ENCODE measurements at places on chromosomes 2 and 18.

DNA sequence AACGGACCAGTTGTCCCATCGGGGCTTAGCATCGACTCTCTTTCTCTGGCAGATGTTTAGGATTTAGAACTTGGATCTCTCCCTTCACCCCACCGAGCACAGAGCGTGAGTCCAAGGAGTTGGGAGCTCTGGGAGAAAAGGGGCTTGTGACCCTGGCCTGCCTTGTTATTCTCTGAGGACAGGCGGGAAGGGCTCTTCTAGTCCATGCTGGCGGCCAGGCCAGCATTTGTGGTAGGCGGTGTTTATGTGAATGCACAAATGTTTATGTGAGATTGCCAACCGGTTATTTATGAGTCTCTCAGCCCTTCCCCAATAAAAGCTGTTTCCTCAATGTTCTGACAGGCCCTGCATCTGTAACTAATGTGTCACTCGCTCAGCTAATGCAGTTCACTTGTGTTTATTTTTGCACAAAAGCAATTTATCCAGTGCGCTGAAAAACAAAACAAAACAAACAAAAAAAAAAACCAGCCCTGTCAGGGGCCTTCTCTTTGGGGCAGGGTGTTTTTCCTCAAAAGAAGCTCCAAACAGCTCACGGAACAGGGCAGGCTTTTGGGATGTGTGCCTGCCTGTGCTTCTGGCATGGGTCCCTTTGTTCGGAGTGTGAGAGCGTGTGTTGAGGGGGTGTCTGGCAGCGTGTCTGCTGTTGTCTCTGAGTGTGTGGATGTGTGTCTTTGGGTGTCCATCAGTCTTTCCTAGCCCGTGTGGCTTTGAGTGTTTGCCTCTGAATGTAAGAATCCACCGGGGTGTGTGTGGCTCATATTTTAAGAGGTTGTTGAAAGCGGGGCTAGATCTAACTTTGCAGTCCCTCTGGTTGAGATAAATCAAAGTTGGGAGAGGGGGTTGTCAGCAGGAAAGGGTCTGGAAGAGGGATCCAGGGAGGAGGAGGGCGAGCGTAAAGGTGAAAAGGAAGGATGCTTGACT lies 52.8 kb upstream of the HAAO start:
- no peak for DNase-seq

- DNase-seq, result no peak
Measured at GRCh38 chr2:56182420-56182819, 1.4 kb upstream of the CCDC85A start.

- DNase-seq, result no peak
Measured at GRCh38 chr2:85523062-85523902, 15.7 kb upstream of the MAT2A start.

DNA sequence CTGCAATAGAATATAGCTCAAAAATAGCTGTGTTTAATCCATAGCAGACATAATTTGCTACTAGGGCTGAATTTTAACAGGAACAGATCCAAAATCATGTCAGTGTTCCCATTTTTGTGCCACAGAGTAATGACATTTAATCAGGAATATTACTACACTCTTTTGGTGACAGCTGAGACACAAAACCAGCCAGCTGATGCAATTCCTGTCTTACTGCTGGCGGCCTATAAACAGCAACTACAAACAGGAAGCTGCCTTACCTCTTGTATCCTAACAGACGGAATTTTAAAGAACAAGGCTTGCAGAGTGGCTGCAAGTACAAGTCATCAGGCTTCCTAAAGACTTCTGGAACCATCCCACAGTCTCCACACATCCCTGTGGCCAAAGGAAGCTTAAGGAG lies 218.1 kb downstream of the ZNF521 start:
- no peak for DNase-seq

DNA sequence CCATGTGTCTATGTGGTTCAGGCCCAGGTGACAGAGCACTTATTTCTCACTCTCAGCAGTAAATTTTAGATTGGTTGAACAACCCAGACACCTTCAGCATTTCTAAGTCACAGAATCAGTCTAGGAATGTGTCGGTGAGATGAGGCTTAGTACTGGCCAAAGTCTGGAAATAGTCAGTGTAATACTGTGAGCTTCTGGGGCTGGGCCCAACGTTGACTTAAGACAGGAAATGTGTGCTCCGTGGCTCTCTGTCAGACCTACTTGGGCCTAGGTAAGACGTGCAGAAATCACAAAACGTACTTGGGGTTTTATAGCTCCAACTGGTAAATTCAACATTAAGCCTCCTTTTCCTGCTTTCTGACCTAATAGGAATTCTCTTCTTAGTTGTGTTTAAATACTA lies 160.3 kb upstream of the COL3A1 start:
- no peak for DNase-seq

DNA sequence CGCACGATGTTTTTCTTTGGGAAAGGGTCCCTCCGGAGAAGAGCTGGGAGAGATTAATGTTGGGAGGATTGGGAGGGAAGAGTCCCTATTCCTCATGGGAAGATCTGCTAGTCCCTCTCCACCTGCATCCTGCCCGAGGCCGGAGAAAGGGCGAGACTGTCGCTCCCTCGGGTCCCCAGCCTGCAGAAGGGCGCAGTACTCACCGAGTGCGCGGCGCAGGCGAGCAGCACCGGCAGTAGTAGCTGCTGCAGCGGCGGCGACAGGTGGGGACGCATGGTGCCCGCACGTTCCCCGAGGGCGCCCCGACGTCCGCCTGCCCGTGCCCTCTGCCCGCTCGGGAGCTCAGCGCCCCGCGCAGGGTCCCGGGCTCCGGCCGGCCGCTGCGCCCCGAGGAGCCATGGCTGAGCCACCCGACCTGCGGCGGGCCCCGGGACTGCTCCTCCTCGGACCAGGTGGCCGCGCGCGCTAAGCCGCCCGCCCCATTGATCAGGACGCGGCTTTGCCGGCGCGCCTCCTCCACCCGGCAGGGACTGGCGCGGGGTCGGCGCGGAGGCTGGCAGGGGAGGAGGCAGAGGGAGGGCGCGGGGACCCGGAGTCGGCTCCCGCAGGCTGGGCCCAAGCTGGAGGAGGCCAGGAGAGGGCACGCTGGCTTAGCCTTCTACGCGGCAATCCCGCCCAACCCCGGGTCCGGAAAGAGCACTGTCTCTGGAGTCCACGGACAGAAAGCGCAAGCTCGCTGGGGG lies at the start of gene SCTR:
TSS of gene SCTR (minus strand) at position 532 of the 743 bp plus-strand sequence. CDS start at position 275, 257 bp downstream.
- no peak for DNase-seq

GRCh38 chr2:101339266-101339880 lies 30.9 kb upstream of the RNF149 start:
- no peak for DNase-seq

- no peak for DNase-seq
Measured at GRCh38 chr2:446303-446874, 158.5 kb upstream of the ALKAL2 start.

DNA sequence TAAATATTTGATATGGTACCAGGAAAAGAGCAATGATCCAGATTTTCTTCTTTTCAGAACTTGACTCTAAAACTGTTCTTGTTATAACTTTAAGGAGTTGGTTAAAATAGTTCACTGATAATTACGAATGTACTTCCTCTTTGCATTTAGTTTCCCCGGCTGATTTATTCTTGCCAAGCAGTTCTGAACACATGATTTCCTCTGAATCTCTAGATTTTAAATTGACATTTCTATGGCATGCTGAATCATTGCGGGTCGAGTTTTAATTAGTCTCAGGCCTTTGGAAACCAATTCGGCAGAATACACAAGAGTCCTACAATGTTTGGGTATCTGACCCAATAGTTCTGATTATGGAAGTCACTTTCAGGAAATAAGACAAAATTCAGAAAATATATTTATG lies 37.3 kb upstream of the DNAH7 start:
- DNase-seq, result no peak

GRCh38 chr18:26271917-26272549 lies 45.8 kb downstream of the TAF4B start:
- DNase-seq, result no peak

GRCh38 chr2:58035352-58035751 lies 11.3 kb upstream of the VRK2 start:
- no peak for DNase-seq

GRCh38 chr2:85409845-85410583 lies at the start of gene CAPG:
Gene CAPG, minus strand, starts transcription at chr2:85410366. Its CDS starts 8,221 bp downstream, at chr2:85402145.
- DNase-seq, result peak; percentile 50

DNA sequence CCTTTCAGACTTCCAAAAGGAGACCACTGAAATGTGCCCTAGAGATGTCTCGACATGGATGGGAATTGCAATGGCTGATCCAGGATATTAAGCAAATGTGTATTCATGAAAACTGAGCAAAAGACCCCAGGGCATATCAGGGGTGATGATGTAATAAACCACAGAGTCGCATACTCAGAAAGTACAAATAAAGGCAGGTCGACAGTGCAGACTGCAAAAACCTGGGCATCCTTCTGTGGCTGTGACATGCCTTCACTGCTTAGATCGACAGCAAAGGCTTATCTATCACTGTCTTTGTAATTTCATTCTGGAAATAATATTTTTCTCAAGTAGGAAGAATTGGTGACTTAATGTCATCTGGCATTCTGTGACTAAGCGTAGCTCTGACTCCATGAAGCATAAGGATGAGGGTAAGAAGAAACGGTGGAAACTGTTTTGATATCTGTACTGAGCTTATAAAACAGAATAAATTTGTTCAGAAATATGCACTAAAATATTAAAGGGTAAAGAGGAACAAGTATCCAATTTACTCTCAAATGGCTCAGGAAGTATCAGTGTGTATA lies 115.6 kb upstream of the NRP2 start:
- no peak for DNase-seq

DNA sequence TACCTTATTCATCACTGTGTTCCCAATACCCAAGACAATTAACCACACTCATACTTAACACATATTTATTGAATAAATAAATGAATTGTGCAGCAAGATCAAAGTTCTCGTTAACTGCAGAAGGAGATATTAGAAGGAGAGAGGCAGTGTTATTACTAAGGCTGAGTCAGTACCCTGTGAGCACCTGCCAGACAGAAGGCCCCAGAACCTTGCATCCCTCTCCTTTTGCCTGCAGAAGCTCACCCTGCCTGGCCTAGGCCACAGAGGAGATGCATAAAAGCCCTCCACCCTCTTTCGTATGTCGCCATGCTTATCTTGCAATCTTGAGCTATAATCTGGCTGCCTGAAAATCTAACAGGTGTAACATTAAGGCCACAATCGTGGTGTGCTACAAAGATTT lies 20.5 kb upstream of the RNF149 start:
- no peak for DNase-seq

DNA sequence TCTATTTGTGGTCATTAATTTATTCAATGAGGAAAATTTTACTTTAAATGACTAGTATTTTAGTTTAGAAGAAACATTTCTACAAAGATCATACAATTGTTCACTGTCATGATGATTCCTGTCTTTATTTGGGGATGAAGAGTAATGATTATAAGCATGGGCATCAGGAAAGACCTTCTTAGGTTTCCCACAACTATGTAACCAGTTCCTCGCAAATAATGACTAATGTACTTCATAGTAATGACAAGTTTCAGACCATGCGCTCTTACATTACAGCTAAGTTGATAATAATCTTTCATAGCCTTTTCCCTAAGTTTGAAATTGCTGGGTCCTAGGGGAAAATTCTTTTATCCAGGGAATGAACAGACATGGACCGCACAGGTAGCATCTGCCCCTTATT lies 90.5 kb downstream of the MYO5B start:
- no peak for DNase-seq
